ENCODE measurements at places on chromosomes 1 and 21.
A peak's percentile ranks its signal among the peaks of the same experiment; 100 is the strongest.

DNA sequence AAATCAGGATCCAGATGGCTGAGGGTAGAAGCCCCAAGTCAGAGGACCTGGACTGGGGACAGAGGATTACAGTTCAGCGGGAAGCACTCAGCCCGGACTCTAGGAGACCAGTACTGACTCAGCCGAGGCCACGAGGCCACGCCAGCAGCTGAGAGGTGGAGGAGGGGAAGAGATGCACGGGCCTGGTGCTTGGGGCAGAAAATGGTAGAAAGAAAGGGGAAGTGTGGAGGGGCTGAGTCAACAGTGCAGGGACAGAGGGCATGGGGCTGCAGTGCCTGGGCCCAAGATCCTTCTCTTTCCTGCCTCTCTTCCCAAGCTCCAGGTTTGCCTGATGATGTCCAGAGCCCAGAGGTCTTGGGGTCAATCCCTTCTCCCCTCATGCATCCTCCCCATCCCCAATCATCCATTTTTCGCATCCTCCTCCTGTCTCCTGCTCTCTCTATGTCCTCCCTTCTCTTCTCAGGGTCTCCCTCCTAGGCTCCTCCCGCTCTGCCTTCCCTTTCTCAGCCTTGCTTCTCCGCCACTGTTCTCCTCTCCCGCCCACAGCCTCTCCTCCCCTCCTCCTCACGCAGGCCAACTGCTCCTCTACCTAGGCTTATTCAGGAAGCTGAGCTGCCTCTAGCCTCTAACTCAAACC lies 7.7 kb downstream of the ARHGEF2 start:
- no peak for DNase-seq

DNA sequence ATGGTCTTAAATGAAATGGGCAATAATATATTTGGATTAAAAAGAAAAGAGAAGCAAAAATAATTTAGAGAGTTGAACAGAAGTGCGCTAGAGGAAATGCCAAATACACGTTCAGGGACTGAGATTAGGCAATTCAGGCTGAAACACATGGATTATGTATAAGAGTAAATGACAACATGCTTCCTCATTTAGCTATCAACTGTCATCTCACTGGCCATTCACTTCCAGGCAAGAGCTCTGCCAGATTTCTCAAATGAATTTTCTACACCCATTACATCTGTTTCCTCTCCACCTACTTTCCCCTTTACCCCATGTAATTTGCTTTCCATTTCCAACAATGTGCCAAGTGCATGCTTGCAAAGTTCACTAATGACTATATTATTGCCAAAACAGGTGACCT lies 582.4 kb downstream of the LTN1 start:
- DNase-seq = no peak

GRCh38 chr21:26170471-26171257 lies at the start of gene APP:
Gene APP, minus strand, starts transcription at chr21:26170770. Its CDS starts 150 bp downstream, at chr21:26170620.
- peak; percentile 67 for DNase-seq

DNA sequence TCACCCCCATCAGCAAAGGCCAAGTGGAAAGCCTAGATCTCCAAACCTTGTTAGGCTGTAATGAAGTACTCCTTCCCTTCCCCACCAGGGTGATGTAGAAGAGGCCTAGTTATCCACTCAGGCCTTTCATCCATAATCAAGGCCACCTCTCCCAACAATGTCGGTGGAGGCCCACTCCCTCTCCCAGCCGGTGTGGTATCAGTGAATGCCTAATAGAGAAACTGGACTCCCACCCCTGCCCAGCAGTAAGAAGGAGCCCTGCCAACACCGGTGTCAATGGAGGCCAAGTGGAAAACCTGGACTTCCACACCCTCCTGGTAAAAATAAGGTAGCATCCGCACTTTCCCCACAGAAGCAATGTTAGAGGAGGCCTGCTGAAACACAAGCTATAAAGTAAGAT lies 23.9 kb downstream of the NDUFS5 start:
- no peak for DNase-seq

DNA sequence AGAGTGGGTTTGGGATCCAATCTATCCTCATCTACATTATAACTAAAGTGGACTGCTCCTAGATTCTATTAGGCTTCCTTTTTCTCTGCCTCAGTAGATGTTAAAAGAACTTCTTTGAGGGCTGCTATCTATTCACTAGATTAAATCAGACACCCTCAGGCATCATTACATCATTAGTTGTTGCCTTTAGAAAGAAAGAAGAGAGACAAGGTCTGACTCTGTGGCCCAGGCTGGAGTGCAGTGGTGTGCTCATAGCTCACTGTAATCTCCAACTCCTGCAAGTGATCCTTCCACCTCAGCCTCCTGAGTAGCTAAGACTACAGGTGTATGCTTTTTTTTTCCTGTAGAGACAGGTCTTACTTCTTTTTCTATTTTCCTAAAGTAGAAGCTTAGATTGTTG lies 71.1 kb upstream of the EXO1 start:
- no peak for DNase-seq

GRCh38 chr1:210711825-210712612 lies 383.3 kb downstream of the HHAT start:
- DNase-seq = no peak
